ENCODE measurements at places on chromosomes 2 and 18.

GRCh38 chr2:60555066-60555782 lies 1.8 kb upstream of the BCL11A start:
- DNase-seq: peak; percentile 76

- no peak for DNase-seq
Measured at GRCh38 chr18:62878305-62878704, 163.0 kb downstream of the PHLPP1 start.

DNA sequence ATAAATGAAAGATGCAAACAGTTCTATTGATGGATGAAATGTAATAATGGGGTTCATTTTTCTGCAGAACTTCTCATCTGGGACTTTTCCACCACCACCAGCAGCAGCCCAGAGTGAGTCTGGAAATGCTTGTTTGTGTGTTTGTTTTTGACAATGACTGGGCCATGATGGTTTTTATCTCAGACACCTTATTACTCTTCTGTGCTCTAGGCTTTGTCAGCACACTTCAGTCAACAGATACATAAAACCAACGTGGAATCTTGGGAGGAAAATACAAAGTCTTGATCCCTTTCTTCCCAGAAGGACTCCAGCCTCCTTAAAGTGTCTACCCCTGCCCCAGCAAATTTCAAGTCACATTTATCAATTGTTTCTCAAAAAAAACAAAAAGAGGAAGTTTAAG lies 134.0 kb downstream of the MREG start:
- no peak for DNase-seq

DNA sequence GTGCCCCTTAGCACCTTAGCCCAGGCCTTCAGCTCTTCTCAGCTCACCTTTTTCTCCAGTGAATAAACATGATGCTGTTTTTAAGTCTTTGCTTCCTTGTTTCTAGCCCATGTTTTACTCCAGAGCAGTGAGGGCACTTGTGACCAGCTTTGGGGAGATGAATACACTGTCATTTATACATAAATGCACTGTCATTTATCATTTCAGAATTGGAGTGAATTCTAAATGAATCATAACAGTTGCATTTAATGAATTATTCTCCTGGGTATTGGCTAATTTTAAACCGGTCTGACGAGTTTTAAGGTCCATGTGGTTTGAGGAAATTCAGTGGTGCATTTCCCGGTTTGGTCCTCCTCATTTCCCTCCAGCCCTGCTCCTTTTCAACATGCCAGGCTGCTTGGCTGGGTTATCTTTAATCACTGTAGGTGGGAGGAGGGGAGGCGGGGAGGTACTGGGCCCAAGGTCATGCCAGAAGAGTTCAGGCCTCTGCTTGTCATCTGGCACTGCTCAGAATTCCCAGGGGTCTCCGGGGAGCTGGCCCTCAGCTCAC lies 23.9 kb downstream of the PRKCE start:
- peak; percentile 57 for DNase-seq

DNA sequence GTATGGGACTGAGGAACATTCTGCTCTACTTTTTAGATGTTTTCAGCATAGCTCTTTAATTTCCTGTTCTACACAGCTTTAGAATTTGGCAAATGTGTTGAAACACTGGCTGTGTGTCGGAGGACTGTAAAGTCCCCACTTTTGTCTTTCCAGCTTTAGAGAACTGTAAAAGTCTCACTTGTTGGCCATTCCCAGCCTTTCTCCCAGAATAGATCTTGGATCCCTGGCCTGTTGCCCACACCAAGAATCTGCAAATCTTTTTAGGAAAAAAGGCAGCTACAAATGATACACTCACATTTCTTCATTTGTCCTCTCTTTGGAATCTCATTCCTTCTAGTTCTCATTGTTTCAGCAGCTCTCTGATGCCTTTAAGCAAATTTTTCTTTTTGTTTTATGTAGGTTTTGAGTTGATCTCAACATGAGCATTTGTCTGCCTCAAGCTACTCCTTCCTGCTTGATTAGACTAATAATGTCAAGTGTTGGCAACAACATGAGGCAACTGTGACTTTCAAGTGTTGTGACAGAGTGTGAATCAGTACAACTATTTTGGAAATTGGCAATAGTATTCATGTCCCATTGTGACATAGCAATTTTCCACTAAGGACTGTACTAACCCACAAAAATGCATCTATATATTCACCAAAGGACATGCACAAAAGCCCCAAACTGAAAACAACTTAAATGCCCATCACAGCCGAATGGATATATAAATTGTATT lies 610.8 kb downstream of the EPHA4 start:
- DNase-seq: no peak

DNA sequence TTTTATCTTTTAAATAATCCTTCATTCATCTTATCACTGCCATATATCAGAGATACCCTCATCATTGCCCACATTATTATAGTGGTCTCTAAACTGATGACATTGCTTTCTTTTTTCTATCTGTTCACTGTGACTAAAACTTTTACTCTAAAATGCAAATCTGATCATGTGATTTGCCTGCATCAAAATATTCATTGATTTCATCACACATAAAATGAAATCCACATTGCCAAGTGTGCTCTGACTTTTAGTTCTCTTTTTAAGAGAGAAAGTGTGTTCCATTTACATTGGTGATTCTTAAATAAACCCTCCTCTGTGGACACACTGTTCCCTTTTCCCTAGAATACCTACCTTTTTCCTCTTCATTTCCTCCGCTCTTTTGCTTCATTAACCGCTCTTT lies 7.5 kb downstream of the REL start:
- DNase-seq: no peak

DNA sequence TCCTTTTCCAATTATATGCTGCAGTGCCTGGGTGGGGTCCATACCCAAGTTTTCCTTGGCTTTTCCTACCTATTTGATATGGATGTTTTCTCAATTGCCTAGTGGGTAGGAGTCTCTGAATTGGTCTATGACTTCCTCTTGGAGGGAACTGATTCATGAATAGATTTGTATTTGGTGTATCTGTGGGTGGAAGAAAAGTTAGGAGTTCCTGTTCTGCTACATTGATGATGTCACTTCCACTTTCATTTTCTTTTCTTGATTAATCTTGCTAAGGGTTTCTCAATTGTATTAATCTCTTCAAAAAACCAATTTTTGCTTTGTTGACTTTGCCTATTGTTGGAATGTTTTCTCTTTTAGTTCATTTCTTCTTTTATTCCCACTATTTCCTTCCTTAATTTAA lies 37.4 kb upstream of the SLC9A2 start:
- DNase-seq: no peak

DNA sequence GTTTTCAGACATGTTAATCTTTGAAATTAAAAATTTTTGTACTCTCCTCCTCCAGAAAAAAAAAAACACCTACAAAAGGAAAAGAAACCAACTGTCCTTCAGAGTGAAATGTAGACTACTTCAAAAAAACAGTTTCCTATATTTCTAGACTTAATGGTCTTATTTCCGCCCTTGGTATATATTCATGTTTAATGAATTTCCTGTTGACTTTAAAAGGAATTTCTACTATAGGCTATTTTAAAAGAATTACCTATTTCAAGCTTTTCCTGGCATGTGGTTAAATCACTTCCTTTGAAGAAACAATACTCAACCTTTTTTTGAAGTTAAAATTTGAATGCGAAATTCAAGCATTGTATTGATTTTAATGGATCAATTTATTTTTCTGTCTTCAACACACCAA lies 29.2 kb downstream of the GULP1 start:
- DNase-seq: no peak

DNA sequence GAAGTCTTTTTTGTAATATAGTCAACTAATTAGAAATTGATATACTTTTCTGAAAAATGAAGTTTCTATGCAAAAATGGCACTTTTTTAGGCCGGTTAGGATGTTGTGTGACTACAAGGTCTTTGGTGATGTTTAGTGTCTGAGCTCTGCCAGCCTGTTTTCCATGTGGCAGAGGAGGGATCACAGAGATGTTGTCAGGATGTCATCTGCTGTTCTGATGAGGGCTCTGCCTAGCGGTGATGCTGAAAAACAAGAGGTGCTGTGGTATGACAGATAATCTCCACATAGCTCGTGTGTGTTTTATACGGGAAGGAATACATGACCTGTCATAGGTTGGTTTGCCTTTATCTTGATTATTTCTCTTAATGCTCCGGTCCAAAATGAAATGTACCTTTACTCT lies 12.0 kb upstream of the IAH1 start:
- DNase-seq: no peak

DNA sequence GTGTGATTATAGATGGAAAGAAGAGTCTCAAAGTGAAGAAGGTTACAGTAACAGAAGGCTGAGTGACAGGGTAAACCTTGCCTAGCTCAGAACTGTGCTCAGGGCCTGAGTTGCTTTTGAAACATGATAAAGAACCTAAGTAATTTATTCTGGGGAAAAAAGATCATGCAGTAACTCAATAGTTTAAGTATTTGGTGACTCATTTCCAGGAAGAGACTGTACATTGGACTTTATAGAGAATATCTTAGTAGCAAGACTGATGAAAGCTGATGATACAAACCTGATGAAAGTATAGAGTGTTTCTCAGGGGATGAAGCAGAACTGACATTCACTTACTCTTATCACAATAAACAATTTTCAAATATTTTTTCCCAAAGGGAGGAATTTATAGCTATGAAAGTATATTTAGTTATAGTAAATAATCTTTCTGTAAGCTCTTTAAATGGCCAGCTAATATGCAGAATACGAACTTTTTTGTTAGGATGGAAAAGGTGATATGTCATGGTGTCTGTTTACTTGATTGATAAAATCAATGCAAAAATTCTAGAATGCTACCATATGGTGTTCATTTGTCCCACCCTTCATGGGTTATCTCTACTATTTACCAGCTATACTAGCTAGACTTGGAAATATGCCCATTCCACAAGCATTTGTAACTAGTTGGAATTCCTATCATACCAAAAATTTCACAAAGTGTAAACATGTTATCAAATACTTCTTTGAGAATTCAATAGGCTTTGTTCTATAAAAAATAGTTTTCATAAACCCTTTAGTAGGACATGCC lies 1265.5 kb upstream of the ACVR2A start:
- DNase-seq: no peak

DNA sequence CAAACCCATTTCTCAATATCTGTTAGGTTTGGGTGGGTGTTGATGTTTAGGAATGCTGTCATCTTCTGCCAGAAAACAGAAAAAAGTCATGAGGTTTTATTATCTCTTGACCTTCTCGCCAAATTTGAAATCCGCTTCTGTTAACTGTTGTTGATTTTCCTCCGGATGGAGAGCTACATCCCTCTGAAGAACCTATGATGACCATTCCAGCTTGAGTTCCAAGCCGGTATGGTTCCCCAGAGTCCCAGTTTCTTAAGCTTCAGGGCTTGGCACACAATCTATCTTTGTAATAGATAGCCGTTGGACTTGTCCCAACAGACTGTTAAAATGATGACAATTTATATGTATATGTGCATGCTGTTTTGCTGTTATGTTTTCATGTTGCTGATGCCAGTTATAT lies 1201.0 kb downstream of the LRP1B start:
- peak; percentile 54 for DNase-seq

GRCh38 chr18:2207294-2207693 lies 364.0 kb downstream of the METTL4 start:
- no peak for DNase-seq

DNA sequence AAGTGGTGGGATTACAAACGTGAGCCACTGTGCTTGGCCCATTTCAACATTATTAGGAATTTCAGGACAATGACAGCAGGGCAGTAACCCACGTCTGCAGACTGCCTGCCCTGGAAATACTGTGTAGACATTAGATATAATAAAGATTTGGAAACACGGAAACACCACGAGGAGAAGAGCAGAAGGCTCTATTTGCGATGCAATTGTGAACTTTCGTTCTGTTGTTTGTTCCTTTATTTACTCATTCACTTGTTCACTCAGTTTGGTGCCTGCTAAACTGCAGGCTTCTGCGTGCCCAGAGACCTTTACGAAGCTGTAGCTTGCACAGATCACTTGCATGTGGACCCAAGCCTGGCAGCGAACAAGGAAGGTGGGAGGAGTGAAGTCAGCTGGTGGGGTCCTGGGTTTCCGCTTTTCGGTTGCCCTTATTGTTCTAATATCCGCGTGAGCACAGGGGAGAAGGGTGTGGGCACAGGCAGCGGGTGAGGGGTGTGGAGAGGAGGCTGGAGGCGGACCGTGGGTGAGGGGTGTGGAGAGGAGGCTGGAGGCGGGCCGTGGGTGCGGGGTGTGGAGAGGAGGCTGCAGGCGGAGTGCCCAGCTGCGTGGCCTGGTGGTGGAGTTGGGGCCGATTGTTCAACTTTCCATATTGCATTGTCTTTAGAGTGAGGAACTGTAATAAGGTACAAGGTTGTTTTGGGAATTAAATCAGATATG lies 3.4 kb downstream of the COLEC11 start:
- no peak for DNase-seq

DNA sequence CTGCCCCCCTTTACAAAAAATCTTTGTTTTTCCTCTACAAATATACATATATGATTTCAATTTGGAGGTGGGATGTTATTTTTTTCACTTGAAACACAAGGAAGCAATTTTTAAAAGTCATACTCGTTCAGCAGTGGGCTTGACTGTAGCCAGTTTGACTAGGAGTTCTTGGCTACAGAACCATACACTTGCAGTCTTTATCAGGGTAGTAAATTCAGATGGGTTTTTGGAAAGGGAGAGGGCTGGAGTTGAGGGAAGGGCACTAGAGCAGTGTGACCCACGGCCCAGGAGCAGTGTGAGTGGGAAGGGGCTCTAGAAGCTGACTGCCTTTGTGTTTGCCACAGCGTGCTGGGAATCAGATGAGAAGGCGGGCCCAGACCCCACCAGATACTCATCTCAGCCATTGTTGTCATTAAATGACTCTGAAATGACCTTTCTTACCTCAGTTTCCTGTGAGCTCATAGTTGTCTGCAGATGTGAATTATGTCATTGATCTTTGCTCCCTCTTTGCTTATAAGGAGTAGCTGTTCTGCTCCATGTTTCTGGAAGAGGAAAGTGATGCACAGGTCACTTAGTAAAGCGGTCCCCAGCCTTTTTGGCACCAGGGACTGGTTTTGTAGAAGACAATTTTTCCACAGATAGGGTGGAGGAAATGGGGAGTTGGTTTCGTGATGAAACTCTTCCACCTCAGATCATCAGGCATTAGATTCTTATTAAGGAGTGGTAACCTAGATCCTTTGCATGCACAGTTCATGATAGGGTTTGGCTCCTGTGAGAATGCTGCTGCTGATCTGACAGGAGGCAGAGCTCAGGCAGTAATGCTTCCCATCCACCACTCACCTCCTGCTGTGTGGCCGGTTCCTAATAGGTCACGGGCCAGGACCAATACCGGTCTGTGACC lies 116.8 kb downstream of the SPTBN1 start:
- no peak for DNase-seq

- DNase-seq: no peak
Measured at GRCh38 chr18:70491734-70492348, 203.0 kb downstream of the SOCS6 start.

GRCh38 chr2:216802516-216803215 lies 57.2 kb downstream of the TNP1 start:
- DNase-seq: no peak

- no peak for DNase-seq
Measured at GRCh38 chr2:121078899-121079298, 206.1 kb downstream of the TFCP2L1 start.

DNA sequence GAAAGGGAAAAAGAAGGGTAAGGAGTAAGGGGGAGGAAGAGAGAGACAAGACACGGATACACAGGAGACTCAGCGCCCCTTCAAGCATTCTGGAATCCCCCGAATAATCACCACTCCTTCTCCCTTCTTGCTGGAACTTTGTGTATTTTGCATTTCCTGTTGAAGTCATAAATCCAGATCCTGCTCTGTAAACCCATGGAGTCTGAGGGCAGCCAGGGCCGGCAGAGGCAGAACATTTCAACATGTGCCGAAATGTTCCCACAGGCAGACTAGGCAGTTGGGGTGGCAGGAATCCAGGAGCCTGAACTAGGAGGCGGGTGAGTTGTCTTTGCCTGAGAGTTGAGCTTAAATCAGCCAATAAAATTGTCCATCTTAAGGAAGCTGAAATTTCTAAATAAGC lies 193.1 kb downstream of the SH3RF3 start:
- peak; percentile 72 for DNase-seq
